ENCODE measurements at places on chromosomes 16 and 17.
A peak's percentile ranks its signal among the peaks of the same experiment; 100 is the strongest.

GRCh38 chr17:48593126-48593829 lies at the start of gene HOXB5:
Gene HOXB5 (minus strand): TSS chr17:48593779. CDS start chr17:48593682, 97 bp downstream.
- peak; percentile 58 for DNase-seq

GRCh38 chr17:59914274-59914854 lies 21.4 kb downstream of the RPS6KB1 start:
- DNase-seq, result peak; percentile 54

- peak; percentile 39 for DNase-seq
Observed at GRCh38 chr17:17722081-17722905, 41.0 kb downstream of the RAI1 start.

GRCh38 chr17:68498479-68499326 lies 13.5 kb upstream of the PRKAR1A start:
- DNase-seq, result peak; percentile 68

DNA sequence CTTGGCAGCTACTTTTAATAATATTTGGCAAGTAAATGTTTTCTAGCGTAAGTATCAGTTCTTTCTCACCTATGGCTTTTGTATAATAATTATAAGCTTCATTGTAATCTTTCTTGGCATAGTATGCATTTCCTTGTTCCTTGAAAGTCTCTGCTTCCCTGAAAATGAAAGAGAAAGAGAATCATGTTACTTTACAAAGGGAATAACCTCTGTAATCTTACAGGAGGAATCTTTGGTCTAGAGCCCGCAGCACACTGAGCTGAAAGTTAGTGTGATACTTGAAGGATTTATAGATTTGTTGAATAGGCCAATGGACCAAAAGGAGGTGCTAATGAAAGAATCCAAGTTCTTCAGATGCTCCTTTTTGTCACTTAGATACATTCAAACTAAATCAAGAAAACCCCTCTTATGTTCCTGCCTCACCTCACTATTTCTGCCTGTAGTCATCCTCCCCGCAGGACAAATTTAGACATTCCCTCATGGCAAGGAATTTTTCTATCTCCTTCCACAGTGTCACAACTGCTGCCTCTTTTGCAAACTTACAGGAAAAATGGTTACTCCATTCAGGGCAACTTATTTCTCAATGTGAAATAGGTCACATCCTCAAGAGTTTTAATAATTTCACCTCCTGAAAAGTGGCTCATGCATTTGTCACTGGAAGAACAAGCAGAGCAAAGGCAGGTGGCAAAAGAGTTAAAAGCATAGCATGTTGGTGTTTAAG lies 16.7 kb downstream of the DNAJC7 start:
- DNase-seq, result no peak
